Kidney (tissue), 22 donors: ENCODE measurements at places on chromosomes 13 and 19.

GRCh38 chr19:17687141-17687856, 855 bp downstream of the UNC13A start:
- no peak for DNase-seq

DNA sequence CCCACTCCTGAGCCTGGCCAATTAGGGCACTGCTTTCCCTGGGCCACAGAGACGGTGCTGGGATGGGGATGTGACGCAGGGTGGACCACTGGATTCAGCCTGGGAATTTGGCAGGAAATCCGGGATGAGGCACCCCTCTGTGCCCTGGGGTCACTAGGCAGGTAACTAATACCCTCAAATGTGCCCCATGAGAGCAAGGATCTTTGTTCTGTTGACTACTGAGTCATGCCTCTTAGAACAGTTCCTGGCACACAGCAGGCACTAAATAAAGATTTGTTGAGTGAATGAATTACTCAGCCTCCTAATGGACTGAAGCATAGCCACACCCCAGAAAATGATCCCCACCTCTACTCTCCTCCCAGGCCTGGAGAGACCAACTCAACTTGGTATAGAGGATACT, 15.9 kb downstream of the OPA3 start:
- DNase-seq = no peak

DNA sequence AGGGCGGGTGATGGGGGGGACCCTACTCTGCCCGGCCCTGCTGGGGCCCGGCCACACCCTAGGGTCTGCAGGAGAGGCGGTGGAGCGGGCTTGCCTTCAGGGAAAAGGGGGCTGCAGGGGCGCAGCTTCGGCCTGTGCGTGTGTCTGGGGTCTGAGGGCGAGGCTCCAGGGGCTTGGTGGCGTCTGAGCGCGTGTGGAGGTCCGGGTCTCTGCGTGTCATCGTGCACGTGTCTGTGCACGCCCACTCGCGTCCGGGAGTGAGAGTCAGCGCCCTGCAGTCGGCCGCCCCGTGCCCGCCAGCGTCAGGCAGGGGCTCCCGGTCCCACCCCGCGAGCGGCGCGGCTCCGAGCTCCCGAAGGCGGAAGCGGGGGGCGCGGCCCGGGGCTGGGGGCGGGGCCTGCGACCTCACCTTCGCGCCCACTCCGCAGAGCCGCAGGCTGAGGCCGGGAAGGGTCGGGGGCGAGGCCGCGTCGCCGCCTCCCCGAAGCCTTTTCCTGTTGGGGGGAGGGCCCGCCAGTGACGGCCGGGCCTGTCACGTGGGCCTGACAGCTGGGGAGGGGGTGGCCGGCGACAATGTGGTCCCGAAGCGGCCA, at the start of gene ARHGAP45:
ARHGAP45 (plus strand) TSS at position 420 of the 593 bp plus-strand sequence. CDS start 239 bp downstream, outside the sequence.
- no peak for DNase-seq

- no peak for DNase-seq
Measured at GRCh38 chr13:112868308-112868707, 100.7 kb upstream of the MCF2L start.

- no peak for DNase-seq
Measured at GRCh38 chr13:41788552-41788951, 172.4 kb downstream of the VWA8 start.

- DNase-seq = peak; percentile 89
Measured at GRCh38 chr13:21637296-21637695, 33.3 kb upstream of the MICU2 start.

DNA sequence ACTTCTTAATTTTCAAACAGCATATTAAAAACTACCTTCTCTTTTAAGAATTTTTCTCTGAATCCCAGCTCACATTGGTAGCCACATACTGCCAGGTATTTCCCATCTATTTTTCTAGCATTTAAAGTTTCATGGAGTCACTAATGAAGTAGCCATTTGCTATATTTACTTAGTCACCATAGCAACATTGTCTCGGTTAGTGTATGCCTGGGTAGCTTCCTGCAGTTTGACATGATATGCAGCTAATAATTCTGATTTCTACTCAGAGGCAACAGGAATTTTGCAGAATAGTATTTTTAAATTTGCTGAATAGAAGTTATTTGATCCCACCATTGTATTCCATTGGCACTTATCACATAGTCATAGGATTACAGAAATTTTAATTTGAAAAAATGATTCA, 30.9 kb upstream of the KCTD4 start:
- no peak for DNase-seq

- DNase-seq = no peak
Measured at GRCh38 chr13:61149331-61149730, 266.3 kb downstream of the PCDH20 start.

GRCh38 chr13:52955472-52955874, 73.1 kb upstream of the OLFM4 start:
- DNase-seq = no peak

- DNase-seq = peak; percentile 80
Measured at GRCh38 chr13:31160857-31161556, 697 bp downstream of the HSPH1 start.

- DNase-seq = peak; percentile 45
Measured at GRCh38 chr13:42747399-42747873, 33.9 kb upstream of the FAM216B start.

DNA sequence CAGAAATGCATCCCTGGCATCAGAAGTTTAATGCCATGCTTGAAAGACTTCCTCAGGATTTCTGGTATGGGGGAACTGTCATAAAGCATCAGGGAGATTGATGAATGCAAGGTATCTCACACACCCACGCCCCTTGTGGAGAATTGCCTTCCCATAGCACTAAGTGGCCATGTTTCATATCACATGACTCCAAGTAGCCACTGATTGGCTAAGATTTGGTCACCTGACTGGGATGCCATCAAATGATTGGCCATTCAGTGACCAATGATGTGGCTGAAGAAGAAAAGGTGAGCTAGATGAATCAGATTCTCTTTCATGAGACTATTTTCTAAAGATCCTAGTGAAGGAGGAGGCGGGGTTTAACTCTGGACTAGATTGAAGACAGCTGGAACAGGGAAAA, 7.3 kb downstream of the KLK8 start:
- DNase-seq = no peak
